ENCODE measurements at places on chromosomes 4 and X. TPM values are rescaled to one million over a fixed set of nuclear protein-coding genes. Genes with fewer than 3 reads are reported as not detected.
A peak's percentile ranks its signal among the peaks of the same experiment; 100 is the strongest.

GRCh38 chr4:38867478-38868058 is at the start of gene FAM114A1:
Gene FAM114A1, plus strand, starts transcription at chr4:38867806. Its CDS starts 10,273 bp downstream, at chr4:38878079.
- H3K36me3 ChIP-seq = no peaks in the 10 kb centered on the region
- peak; percentile 93 for DNase-seq
- H3K27me3 ChIP-seq = no peaks in the 10 kb centered on the region
- H3K27ac ChIP-seq = peak within 1 kb of the TSS; percentile 85
- H3K4me3 ChIP-seq = peak within 1 kb of the TSS; percentile 57
- H3K4me1 ChIP-seq = no peaks in the 10 kb centered on the region

DNA sequence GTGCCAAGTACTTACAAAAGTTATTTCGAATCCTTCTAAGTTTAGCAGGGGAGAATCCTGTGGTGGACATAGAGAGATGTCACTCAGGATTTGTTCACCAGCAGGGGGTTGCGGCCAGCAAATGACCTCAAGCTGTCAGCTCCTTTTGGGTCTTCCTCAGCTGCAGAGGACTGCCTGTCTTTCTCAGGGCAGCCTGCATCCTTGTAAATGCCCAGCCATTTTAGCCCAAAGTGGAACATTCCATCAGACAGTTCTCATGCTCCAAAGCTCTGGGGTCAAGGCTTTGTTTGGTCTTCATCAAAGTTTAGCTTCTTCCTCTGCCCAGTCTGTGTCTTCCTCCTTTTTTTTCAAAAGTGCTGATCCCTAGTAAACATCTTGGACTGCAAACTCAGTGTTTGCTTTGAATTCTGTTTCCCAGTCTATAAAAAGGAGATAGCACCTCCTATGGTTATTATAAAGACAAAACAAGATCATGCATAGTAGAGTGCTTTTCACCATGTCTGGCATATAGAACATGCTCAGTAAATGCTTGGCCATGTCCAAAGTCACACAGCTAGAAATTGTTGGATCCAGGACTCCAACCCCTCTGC is 156.4 kb upstream of the GATB start:
- no peak overlapping the region for H3K27ac ChIP-seq
- H3K36me3 ChIP-seq = no peaks in the 10 kb centered on the region
- no peak for DNase-seq
- no peaks in the 10 kb centered on the region for H3K27me3 ChIP-seq

DNA sequence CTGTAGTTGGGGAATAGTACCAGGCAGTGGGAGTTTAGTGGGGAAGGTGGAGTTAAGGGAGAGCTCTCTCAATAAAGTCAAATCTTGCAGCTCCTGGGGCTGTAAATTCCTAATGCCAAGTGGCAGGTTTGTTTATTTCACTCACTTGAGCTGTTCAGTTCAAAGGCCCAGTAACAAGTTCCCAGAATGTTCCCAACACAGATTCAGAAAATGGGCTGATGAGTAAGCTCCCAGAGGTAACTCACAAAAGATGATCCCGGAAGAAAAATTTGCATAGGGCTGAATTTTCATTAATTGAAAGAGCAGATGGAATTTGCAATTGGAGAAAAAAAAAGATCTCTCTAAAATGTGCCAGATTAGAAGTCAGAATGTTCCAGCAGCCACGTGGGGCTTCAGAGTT is 286.2 kb downstream of the EVC2 start:
- H3K27me3 ChIP-seq = peaks cover 8% of the 10 kb centered on the region
- no peaks in the 10 kb centered on the region for H3K36me3 ChIP-seq
- H3K27ac ChIP-seq = no peak overlapping the region

DNA sequence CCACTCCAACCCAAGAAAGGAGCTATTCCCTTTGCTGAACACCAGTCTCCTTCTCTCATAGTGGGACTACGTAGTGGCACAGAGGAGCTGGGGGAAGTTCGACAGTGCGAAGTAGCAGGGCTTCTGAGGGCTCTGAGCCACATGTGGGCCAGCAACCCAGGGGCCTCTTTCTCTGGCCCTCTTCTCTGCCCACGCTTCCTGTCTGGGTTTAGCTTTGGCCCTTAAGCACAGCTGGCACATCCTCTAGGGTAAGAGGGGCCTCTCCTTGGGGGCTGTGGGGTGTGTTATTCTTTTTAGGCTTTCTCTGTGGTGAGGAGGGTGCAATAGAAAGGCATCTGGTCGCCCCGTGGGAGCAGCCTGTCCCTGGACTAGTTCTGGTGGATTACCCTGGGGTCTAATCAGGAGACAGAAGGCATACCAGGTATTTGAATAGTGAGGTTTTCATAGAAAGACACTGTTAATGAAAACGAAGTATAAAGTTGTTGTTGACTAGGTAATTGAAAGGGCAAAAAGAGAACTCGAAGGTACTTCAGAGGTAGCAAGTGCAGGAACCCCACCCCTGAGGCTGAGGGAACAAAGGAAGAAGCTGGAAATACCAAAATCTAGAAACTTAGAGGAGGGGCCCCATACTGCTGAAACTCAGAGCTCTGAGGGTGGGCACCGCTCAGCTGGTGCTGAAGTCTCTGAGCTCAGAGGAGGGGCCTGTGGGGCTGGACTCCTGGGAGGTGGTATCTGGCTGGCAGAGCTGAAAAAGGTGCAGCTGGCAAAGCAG is 151.9 kb upstream of the RPS6KA3 start:
- no peaks in the 10 kb centered on the region for H3K27me3 ChIP-seq
- H3K36me3 ChIP-seq = no peaks in the 10 kb centered on the region
- DNase-seq = no peak
- H3K27ac ChIP-seq = peak overlapping the region; percentile 67
- H3K4me3 ChIP-seq = no peak overlapping the region

- H3K36me3 ChIP-seq = no peaks in the 10 kb centered on the region
- H3K4me3 ChIP-seq = no peak overlapping the region
- no peak for DNase-seq
- no peak overlapping the region for H3K27ac ChIP-seq
- no peaks in the 10 kb centered on the region for H3K27me3 ChIP-seq
- peaks cover 2% of the 10 kb centered on the region for H3K4me1 ChIP-seq
Observed at GRCh38 chrX:130826249-130826648, 76.8 kb downstream of the ENOX2 start.

DNA sequence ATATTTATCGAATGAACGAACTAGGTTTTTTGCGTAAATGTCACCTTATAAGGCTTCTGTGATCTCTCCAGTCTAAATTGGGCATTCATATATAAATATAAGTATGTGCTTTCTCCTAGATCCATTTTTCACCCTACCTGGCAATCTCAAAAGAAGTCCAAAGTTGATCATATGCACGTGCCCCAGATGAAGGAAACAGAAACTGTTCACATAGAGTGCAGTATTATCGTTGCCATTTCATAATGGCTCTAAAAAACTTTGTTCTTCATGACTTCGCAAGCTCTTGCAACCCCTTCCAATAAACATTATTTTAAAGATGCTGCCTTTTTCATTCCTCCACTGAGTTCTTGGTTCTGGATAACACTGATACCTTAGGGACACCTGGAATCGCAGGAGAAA is 708 bp downstream of the INTS12 start:
- H3K36me3 ChIP-seq = peaks cover 8% of the 10 kb centered on the region
- peak overlapping the region; percentile 86 for H3K4me3 ChIP-seq
- H3K4me1 ChIP-seq = peaks cover 44% of the 10 kb centered on the region

- no peak overlapping the region for H3K27ac ChIP-seq
- no peak for DNase-seq
- no peaks in the 10 kb centered on the region for H3K4me1 ChIP-seq
Observed at GRCh38 chrX:94057385-94057784, 383.4 kb downstream of the FAM133A start.

- H3K27me3 ChIP-seq = no peaks in the 10 kb centered on the region
- DNase-seq = no peak
- peaks cover 25% of the 10 kb centered on the region for H3K4me1 ChIP-seq
- H3K36me3 ChIP-seq = no peaks in the 10 kb centered on the region
Observed at GRCh38 chr4:71270901-71271300, 67.9 kb upstream of the SLC4A4 start.

GRCh38 chr4:183364025-183364424 is 41.8 kb upstream of the CLDN24 start:
- no peak overlapping the region for H3K27ac ChIP-seq
- H3K4me1 ChIP-seq = no peaks in the 10 kb centered on the region
- H3K27me3 ChIP-seq = no peaks in the 10 kb centered on the region

DNA sequence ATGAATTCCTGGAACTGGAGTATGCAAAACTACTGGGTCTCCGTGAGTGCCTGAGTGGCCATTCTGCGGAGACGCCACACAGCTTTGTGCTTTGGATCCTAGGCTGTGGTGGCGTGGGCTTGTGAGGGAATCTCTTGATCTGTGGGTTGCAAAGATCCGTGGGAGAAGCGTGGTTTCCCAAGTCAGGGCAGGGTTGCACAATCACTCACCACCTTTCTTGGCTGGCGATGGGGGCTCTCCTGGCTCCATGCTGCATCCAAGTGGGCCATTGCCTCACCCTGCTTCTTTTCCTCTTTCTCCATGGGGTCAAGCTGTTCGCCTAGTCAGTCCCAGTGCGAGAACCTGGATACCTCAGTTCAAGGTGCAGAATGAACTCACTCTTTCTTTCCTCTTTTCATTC is 62.5 kb downstream of the SLAIN2 start:
- H3K27me3 ChIP-seq = no peaks in the 10 kb centered on the region
- H3K4me3 ChIP-seq = no peak overlapping the region
- H3K27ac ChIP-seq = no peak overlapping the region
- H3K36me3 ChIP-seq = peaks cover 7% of the 10 kb centered on the region

DNA sequence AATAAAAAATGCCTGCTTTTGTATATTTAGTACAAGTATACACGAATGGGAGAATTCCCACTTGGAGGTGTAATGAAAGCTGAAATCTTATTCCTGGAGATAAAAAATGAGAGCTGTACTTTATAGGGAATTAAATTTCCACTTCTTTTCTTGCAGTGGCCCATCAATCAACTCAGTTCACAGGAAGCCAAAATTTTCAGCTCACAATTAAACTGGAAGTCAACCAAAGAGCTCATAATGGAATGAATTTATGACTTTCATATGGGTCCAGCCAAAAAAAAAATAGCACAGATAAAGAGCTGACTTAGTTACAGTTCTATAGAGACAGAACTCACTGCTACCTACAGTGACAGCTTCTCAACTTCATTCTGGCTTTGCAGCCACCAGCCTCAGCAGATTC is 115.2 kb upstream of the TBC1D9 start:
- no peak for DNase-seq
- no peak overlapping the region for H3K27ac ChIP-seq
- H3K27me3 ChIP-seq = no peaks in the 10 kb centered on the region
- H3K4me1 ChIP-seq = no peaks in the 10 kb centered on the region
- H3K36me3 ChIP-seq = no peaks in the 10 kb centered on the region
- no peak overlapping the region for H3K4me3 ChIP-seq

GRCh38 chr4:121564840-121565375 is 131.9 kb downstream of the ANXA5 start:
- no peak overlapping the region for H3K4me3 ChIP-seq
- no peaks in the 10 kb centered on the region for H3K4me1 ChIP-seq
- no peak for DNase-seq
- H3K27ac ChIP-seq = no peak overlapping the region
- no peaks in the 10 kb centered on the region for H3K36me3 ChIP-seq

GRCh38 chrX:154024271-154024670 is 4.6 kb upstream of the IRAK1 start:
- H3K4me3 ChIP-seq = no peak overlapping the region
- H3K36me3 ChIP-seq = peaks cover 3% of the 10 kb centered on the region
- no peak overlapping the region for H3K27ac ChIP-seq
- peaks cover 25% of the 10 kb centered on the region for H3K4me1 ChIP-seq
- H3K27me3 ChIP-seq = no peaks in the 10 kb centered on the region
- DNase-seq = no peak

DNA sequence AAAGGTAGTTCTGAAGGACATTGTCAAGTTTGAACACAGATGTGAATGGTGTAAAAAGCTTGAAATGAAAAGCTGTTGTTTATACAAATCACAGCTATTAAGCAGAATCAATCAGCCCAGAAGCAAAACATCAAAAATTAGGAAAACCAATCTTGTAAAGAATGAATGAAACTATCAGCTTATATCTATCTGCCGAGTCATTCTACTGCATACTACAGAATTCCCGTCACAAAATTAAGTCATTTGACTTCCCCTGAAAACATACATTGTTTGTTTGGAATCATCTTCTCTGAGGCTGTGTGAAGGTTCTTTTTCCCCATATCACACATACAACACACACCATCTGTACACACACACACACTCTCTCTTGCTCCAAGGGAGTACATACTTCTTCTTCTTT is 80.3 kb downstream of the RFC1 start:
- no peaks in the 10 kb centered on the region for H3K4me1 ChIP-seq
- no peaks in the 10 kb centered on the region for H3K27me3 ChIP-seq
- no peak for DNase-seq
- no peak overlapping the region for H3K27ac ChIP-seq

DNA sequence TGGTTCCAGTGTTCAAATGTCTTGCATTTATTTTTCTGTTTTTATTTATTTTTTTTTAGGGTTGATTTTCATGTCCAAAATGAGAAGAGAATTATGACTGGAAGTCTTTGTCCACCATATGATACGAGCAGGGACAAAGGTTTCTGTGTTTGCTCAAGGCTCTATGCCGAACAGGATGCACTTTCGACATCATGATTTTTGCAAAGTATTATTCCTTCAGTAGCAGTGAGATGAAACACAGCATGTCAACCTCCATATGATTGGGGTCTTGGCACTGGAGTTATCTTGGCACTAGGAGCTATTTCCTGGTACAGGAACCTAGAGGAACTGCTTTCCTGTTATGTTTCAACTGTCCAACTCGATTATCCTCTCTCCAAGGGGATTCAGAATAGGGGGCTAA is 72.6 kb downstream of the UCHL1 start:
- no peaks in the 10 kb centered on the region for H3K4me1 ChIP-seq
- H3K36me3 ChIP-seq = no peaks in the 10 kb centered on the region
- H3K27ac ChIP-seq = no peak overlapping the region
- H3K27me3 ChIP-seq = no peaks in the 10 kb centered on the region
- no peak for DNase-seq
- H3K4me3 ChIP-seq = no peak overlapping the region

- H3K36me3 ChIP-seq = no peaks in the 10 kb centered on the region
- DNase-seq = no peak
- H3K27ac ChIP-seq = no peak overlapping the region
- no peak overlapping the region for H3K4me3 ChIP-seq
- H3K4me1 ChIP-seq = no peaks in the 10 kb centered on the region
Observed at GRCh38 chrX:15471028-15471427, 22.1 kb downstream of the PIR start.

DNA sequence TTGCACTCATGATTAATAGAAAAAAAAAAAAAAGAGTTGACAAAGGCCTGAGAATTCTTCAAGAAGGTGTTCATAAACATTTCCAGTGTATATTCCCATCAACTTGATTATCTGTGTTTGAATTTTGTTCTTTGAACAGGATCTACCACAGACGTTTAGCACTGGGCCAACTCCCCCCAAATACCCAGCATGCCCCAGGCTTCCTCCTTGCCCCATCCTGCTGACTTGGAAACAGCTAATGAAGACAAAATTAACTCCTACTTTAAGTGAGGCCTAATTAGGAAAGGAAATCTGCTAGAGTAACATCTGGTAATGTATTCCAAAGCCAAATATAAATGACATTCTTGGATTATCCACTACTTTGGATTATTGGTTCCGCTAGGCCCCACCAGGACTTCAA is 52.5 kb downstream of the PPARGC1A start:
- H3K4me3 ChIP-seq = no peak overlapping the region
- no peaks in the 10 kb centered on the region for H3K4me1 ChIP-seq
- no peaks in the 10 kb centered on the region for H3K36me3 ChIP-seq
- no peak for DNase-seq
- H3K27ac ChIP-seq = no peak overlapping the region

The SHROOM3 gene
- 0.44 TPM for polyA plus RNA-seq

The PPP1R2C gene
- polyA plus RNA-seq = 0.28 TPM

The TMEM192 gene
- polyA plus RNA-seq = 4.3 TPM

The SYP gene
- 2.1 TPM for polyA plus RNA-seq

The FAM149A gene
- polyA plus RNA-seq = 1.3 TPM

The SPARCL1 gene
- 27.2 TPM for polyA plus RNA-seq

The XAGE1A gene
- polyA plus RNA-seq = not detected

The TLR1 gene
- 10.5 TPM for polyA plus RNA-seq

Data from spleen (tissue), 13 donors.